ENCODE measurements at places on chromosomes 4 and X.

- no peak for DNase-seq
Measured at GRCh38 chr4:140705625-140706275, 50.4 kb downstream of the TBC1D9 start.

GRCh38 chr4:6408263-6408662 is 64.2 kb downstream of the PPP2R2C start:
- no peak for DNase-seq

GRCh38 chr4:152106113-152106763 is 345.4 kb upstream of the GATB start:
- peak; percentile 29 for DNase-seq

DNA sequence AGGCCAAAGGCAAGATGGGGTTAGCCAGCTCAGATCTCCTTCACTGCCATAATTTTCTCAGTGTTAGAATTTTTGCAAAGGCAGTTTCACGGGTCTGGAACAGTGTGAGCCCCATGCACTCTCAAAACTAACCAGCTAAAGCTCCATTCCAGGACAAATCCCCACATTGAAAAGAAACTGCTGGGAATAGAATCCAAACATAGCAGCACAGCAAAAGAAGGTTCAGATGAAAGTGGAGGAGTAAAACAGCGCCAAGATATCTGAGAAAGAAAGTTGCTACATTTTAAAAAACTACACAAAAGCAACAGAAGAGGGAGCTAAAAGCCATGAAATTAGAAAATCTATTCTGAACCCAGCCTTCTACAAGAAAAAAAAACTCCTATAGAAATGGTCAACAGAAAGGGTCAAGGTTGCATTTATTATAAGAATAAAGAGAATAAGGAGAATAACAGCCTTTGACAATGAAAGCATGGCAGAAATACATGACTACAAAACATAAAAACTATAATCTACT is 39.6 kb upstream of the SLC7A3 start:
- DNase-seq = no peak

GRCh38 chr4:25437926-25438325 is 60.9 kb downstream of the ANAPC4 start:
- DNase-seq = no peak

GRCh38 chrX:154710309-154710708 is 40.6 kb downstream of the GAB3 start:
- no peak for DNase-seq

DNA sequence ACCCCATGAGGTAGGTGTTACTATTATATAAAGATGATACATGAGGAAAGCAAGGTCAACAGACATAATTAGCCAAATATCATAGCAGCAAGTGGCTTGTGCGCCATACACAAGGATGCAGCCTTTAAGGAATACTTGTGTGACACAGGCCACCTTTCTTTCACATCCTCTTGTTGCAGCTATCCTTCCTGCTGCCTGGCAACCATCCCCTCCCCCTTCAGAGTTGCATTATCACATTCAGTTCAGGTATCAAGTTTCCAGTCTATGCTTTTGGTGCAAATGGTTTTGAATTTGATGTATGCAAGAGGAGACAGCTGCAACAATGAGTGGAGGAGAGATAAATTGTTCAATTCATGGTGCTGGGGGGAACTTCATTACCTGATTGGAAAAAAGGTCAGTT is 6.4 kb downstream of the ZCCHC18 start:
- DNase-seq = no peak

- no peak for DNase-seq
Measured at GRCh38 chrX:40068048-40068447, 29.7 kb downstream of the BCOR start.

- no peak for DNase-seq
Measured at GRCh38 chrX:97849951-97850350, 966.2 kb downstream of the RPA4 start.

- no peak for DNase-seq
Measured at GRCh38 chr4:1238676-1239000, 10.3 kb downstream of the CTBP1 start.

DNA sequence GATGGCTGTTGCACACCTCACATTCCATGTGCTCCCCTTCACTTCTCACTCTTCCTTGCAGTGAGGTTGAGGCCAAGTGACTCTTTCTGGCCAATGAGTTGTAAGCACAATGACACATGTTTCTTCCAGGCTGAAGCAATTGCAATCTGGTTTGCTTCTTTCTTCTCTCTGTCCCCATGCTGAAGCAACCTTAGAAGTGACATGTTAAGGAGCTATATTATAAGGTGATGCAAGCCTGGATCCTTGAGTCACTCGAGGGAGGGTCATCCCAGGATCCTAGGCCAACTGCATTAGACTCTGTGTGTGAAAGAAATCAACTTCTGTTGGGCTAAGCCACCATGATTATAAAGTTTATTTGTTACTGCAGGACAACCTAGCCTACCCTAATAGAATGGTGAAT is 45.5 kb upstream of the HS3ST1 start:
- no peak for DNase-seq

DNA sequence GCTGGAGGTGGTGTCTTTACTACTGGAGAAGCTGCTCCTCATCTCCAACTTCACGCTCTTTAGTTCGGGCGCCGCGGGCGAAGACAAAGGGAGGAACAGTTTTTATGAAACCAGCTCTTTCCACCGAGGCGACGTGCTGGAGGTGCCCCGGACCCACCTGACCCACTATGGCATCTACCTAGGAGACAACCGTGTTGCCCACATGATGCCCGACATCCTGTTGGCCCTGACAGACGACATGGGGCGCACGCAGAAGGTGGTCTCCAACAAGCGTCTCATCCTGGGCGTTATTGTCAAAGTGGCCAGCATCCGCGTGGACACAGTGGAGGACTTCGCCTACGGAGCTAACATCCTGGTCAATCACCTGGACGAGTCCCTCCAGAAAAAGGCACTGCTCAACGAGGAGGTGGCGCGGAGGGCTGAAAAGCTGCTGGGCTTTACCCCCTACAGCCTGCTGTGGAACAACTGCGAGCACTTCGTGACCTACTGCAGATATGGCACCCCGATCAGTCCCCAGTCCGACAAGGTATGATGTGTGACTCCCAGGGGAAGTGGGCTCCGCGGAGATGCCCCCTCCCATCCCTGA is 634 bp downstream of the LRAT start:
- DNase-seq = no peak

DNA sequence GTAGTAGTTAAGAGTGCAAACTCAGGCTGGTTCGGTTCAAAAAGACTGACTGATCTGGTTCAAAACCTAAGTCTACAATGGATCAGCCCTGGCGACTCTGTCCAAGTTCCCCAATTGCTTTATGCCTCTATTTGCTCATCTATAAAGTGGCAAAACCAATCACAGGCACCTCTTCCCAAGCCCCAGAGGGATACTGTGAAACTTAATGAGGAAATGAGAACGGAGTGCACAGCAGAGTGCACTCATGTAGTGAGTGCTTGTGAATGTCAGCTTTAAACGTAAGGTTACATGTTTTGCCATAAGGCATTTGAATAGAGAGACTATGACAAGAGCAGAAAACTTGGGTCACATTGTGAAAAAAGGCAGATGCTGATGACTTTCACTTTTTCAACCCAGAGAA is 199.7 kb upstream of the KLF3 start:
- DNase-seq = no peak

- DNase-seq = no peak
Measured at GRCh38 chr4:78956975-78957374, 17.7 kb upstream of the PAQR3 start.

DNA sequence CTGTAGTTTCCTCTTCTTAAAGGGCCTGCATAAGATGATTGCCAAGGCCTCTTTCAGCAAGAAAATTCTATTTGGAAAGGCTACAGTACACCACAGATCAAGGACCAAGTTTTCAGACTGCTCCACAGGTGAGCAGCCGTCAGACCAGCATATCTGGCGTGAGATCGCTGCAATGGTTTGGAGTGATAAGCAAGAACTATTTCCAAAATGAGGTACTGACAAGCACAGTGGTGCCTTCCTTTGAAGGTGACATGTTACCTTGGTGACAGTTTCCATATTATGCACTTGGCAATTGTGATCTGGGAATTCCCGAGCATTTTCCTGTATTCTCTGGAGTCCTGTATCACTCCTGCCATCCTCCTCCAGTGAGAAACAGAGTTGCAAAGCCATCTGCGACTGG is 7.3 kb upstream of the TMEM150C start:
- no peak for DNase-seq

GRCh38 chrX:19688426-19688825 is 173.1 kb upstream of the MAP3K15 start:
- no peak for DNase-seq

GRCh38 chrX:150897421-150898320 is 797 bp downstream of the CD99L2 start:
- DNase-seq = peak; percentile 38

- no peak for DNase-seq
Measured at GRCh38 chr4:100417565-100417964, 100.3 kb downstream of the EMCN start.

DNA sequence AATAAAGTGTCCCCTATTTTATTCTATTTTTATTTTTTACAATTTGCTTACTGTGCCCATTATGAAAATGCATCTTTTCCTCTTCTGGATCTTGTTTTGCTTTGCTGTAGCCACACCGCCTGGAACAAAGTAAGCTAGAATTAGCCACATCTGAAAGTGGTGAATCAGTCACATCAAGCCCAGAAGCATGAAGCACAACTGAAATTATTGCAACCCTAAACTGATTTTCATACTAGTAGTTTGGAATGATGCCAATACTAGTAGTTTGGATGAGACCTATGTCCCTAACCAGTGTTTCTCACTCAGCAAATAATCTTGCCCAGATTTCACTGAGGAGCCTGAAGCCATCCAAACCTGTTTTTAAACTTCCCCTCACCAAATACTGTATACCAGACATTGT is 303.0 kb downstream of the EPHA5 start:
- no peak for DNase-seq

DNA sequence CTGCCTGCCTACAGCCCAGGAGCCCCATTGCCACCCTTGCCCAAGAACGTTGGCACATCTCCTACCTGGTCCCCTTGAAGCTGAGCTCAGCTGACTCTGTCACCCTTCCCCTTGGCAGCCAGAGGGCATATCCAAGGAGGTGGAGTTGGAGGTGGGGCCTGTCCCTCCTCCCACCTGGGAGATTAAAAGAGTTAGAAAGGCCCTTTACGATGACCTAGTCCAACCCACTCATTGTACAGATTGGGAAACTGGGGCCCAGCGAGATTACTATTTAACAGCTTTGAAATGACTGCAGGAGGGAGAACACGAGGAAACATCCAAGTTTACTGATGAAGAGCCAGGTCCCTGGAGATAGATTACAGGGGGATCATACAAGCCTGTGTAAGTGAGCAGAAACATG is at the start of gene P2RY4:
Gene P2RY4, minus strand, starts transcription at position 101 of the 400 bp plus-strand sequence. CDS start 580 bp downstream, outside the sequence.
- DNase-seq = no peak

DNA sequence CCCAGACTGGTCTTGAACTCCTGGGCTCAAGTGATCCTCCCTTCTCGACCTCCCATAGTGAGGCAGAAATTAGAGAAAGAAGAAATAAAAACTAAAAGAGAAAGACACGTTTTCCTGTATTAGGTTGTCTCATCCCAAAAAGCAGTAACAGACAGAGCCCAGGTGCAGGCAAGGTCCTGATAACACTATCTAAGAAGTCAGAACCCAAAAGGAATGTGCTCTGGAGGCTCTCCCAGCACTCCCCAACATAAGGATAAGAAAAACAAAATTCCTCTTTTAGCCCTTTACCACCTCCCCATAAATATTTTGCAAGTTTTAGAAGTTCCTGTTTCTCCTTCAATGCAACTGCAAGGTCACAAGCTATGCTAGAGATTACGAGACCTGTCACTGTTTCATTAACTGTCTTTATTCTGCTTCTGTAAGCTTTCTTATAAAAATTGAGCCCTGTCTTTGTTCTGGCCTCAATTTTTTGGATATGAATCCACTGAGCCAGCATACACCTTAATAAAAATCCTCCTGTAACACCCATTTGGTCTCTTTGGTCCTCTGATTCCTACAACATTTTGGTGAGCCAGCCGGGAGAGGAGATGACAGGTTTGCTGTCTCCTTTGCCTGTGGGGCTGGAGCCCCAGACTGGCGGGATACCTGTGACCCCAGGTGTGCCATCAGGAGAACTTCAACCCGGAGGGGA is 25.9 kb downstream of the LIAS start:
- DNase-seq = no peak

- DNase-seq = no peak
Measured at GRCh38 chr4:184265546-184266351, 48.1 kb upstream of the ENPP6 start.

DNA sequence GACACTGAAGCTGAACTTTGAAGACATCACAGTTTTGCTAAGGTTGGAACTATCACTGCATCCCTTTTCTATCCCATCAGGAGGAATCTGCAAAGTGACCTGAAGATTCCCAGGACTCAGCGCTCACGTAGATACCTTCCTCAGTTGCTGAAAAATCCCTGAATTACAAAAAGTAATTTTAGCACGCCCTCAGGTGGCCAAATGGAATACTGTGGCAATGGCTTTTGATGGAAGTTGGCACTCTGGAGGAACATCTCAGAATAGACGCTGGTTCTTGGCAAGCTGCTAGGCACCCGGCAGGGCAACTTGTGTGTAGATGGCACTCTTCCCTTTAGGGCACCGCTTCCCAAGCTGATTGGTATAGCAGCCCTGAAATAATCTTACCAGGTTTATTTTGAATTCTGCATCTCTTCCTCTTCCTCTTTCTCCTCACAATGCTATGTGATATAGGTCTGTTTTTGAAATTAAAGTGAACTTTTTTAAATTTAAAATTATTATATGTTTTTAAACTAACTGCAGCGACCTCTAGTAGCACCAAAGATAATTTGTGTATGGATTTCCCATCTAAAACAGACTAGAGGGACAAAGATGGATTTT is 16.3 kb upstream of the ESX1 start:
- no peak for DNase-seq

GRCh38 chrX:2325076-2325784 is 175.5 kb downstream of the DHRSX start:
- DNase-seq = peak; percentile 31

- DNase-seq = no peak
Measured at GRCh38 chrX:43530837-43531236, 125.3 kb upstream of the MAOA start.

- DNase-seq = no peak
Measured at GRCh38 chr4:69490271-69490670, 5.4 kb downstream of the UGT2B4 start.

DNA sequence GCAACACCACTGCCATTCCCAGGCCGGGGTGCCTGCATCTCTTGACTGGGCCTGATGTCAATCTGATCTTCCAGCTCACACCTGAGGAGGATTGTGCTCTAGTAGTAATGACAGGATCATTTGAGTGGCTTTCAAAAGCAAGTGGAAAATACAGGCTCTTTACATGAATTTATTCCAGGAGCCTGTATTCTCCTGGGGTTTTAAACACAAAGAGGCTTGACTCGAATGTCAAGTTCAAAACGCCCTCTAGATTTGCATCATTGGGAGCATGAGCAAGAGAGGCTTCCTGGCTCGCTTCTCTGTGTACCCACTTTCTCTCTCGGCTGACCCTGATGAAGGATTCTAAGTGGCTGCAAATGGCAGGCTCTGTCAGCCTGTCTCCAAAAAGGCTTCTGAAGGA is 199.5 kb upstream of the PUDP start:
- no peak for DNase-seq

DNA sequence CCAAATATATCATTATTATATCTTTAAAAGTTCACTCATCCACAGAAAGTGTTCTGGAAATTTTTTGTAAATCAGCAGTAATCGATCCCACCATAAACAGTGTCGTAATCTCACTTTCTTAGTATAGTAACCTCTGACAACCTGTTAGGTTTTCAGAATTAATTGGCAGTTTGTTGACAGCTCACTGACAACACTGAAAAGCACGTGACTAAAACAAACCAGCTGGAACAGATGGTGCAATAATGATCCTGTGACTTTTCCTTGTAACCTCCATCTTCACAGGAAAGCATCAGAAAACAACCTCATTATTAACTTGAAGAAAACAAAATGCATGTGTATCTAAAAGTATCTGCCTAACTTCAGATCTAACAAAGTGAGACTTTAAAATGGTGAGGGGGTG is 48.5 kb downstream of the FSTL5 start:
- DNase-seq = no peak
